ENCODE measurements at places on chromosomes 1 and 21.
A peak's percentile ranks its signal among the peaks of the same experiment; 100 is the strongest.

- DNase-seq = peak; percentile 81
Observed at GRCh38 chr1:103459346-103459745, 66.2 kb upstream of the RNPC3 start.

DNA sequence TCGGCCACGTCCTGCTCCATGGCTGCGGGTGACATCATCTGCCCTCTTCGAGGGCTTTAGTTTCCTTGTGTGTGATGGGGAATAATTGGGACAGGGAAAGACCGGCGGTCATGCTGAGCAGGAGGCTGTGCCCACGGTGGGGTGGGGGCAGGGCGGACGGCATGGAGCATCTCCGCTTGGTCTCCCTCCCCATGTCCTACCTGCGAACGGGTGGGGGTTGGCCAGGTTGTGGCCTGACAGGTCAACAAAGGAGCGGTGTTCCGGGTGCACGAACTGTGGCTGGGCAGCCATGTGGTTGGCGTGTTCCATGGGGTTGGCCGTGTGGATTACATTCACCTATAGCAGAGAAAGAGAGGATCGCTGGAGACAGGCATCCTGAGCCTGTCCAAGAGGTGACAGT lies 80.0 kb downstream of the PIK3CD start:
- no peak for DNase-seq

DNA sequence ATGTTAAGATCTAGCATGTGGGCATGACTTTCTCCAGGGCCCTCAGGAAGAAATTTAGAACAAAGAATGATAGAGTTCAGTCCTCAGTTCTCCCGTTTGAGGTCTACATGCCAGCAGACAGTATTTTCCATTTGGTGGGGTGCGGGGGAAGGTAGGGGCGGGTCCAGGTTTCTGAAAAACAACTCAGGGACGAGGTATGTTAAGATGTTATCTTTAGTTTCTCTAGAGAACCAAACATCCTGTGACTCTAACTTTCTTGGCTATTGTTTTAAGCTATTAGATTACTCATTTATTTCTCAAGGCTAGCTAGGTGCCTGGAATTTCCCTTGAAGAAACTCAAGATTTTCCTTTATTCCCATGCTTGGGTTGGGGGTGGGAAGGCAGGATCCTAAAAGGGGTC lies 42.3 kb upstream of the SYT14 start:
- peak; percentile 90 for DNase-seq

GRCh38 chr1:55445416-55445815 lies 230.3 kb upstream of the USP24 start:
- DNase-seq = no peak

GRCh38 chr1:191913260-191913977 lies 244.8 kb upstream of the RGS18 start:
- DNase-seq = no peak

DNA sequence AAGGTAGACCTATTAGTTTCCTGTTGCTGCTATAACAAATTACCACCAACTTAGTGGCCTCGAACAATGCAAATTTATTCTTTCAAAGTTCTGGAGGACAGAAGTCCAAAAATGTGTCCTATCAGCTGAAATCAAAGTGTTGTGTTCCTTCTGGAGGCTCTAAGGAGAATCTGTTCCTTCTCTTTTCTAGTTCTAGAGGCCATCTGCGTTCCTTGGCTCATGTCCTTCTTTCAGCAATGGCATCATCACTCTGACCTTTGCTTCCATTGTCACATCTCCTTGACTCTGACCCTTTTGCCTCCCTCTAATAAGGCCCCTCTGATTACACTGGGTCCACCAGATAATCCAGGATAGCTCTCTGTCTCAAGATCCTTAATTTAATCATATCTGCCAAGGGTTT lies 1.2 kb upstream of the MR1 start:
- DNase-seq = no peak

GRCh38 chr1:182235952-182236650 lies 155.5 kb downstream of the GLUL start:
- no peak for DNase-seq

- DNase-seq = no peak
Observed at GRCh38 chr1:167092653-167093052, 1.2 kb upstream of the STYXL2 start.

GRCh38 chr1:211198880-211199279 lies 60.3 kb upstream of the RCOR3 start:
- no peak for DNase-seq

DNA sequence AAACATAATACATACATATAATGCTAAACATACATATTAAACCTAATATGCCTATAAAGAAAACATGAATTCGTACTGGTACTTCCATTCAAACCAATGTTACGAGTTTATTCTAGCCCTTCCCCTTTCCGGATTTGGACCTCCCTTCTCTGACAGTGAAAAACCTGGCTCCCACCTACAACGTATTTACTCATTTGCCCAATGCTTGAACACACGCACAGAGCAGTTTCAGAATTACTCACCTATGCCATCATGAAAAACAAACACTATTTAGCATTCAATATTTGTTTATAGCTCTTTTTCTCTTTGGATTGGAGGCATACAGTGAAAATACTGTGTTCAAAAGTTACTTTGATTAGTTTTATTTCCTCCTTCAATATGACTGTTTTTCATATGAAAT lies 204.4 kb downstream of the LMX1A start:
- DNase-seq = no peak

DNA sequence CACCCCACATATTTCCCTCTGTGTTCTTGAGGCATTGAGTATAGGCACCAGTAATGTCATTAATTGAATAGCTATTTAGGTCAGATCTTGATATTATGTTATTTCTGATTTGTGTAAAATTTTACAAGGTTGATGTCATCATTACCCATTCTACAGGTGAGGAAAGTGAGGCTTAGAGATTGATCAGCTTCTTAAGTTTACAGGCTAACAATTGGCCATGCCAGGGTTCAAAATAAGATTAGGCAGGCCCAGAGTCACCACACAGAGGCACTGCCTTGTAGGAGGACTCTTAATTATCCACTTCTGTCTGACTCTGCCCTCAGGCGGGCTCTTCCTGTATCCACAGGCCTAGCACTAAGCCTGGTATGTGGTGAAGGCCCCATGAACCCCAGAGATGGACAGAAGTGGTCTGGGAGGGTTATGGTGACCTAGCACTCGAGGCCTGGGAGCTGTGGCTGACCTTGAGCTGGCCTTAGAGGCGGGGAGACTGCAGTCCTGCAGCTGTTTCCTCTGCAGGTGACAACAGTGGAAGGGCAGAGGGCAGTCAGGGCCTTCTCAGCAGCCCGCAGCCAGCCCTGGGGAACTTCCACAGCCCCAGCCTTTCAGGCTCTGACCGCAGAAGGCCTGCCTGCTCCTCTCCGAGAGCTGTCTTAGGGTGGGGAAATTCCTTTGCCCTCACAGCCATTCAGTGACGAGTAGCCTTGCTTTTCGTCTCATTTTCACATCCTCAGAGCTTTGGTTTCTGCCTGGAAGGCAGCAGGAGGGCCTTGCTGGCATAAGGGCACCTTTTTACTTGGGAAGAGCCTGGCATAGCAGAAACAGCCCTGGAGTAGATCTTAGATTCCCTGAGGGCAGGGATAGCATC lies 12.2 kb downstream of the ZDHHC18 start:
- peak; percentile 60 for DNase-seq

DNA sequence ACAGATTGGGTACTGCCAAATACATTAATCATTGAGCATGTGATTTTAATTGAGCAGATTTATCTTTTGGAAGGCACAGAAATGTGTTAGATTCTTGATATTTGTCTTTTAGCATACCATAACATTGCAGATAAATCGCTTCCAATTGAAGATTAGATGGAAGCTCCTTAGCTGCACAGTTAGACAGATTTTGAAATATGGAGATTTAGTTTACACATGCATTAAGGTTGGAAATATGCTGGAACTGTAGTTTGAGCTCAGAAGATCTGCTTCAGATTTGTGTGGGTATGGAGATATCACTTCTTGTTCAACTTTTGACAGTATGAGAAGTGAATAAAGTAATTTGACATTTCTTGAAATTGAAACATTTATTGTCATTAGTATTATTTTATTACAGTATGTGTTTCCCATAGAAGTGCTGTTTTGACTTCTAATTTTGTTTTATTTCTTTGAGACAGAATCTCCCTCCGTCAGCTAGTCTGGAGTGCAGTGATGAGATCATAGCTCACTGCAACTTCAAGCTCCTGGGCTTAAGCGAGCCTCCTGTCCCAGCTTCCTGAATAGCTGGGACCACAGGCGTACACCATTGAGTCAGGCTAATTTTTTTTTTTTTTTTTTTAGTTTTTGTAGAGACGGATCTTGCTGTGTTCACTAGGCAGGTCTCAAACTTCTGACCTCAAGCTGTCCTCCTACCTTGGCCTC lies 29.1 kb downstream of the THRAP3 start:
- DNase-seq = peak; percentile 58

DNA sequence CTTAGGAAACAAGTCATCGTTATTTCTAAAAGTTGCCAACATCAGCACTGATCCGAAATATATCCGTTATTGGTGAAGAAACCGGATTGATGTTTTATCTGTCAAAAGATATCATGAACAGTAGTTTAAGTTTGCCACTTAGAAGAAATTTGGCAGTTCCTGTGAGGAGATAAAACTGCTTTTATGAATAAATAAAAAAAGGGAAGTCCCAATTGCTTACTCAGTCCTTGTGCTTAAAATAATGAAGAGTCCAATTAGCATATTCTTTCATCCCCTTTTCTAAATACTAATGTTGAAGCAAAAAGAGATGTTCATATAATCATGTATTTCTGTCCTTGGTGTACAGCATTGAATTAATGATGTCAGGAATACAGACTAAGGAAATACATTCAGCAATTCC lies 164.6 kb downstream of the NCAM2 start:
- no peak for DNase-seq

DNA sequence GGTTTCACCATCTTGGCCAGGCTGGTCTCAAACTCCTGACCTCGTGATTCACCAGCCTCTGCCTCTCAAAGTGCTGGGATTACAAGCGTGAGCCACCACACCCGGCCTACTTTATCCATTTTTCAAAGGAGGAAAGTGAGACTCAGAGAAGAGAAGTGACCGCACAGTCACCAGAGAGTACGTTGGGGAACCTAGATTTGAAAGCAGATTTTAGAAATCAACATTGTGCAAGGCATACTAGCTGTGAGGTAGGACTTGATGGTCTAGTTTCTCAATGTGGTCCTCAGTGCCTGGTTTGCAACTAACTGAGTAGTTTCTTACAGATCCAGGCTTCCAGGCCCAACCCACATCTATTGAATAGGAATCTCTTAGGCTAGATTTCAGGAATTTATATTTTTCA lies 1.7 kb upstream of the PRCC start:
- no peak for DNase-seq

- DNase-seq = peak; percentile 44
Observed at GRCh38 chr1:110556471-110556807, 37.5 kb upstream of the KCNA10 start.

DNA sequence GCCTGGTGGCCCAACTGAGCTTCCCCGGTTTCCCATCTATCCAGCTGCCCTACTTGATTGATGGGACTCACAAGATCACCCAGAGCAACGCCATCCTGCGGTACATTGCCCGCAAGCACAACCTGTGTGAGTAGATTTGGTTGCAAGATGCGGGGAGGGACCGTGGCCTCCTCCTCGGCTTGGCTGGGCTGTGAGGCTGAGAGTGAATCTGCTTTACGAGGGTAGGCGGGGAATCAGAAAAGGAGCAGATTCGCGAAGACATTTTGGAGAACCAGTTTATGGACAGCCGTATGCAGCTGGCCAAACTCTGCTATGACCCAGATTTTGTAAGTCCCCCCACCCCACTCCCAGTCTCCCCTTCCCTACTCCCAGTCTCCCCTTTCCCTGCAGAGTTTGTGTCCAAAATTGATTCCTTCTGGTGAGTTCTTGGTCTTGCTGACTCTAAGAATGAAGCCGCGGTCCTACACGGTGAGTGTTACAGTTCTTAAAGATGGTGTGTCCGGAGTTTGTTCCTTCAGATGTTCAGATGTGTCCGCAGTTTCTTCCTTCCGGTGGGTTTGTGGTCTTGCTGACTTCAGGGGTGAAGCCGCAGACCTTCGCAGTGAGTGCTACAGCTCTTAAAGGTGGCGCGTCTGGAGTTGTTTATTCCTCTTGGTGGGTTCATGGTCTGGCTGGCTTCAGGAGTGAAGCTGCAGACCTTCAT lies 1.5 kb downstream of the GSTM2 start:
- DNase-seq = peak; percentile 31

- DNase-seq = peak; percentile 92
Observed at GRCh38 chr1:35574655-35575415, 1.7 kb downstream of the TFAP2E start.

GRCh38 chr1:205016075-205016474 lies 26.9 kb upstream of the CNTN2 start:
- DNase-seq = no peak

DNA sequence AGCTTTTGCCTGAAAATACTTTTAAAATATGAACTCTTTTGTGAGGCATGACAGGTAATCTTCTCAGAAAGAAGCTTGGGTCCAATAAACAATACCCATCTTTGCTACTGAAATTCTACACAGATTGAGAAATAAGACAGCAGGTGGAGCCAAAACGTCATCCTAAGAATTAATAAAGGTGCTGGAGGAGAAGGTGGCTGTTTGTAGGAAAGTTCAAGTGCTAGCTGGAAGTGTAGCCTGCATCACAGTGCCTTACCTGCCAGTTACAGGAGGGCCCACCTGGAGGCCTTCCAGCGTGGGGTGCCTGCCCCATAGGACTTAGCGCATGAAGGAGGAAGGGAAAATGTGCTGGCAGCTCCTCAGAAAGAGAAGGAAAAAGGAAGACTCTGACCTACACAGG lies 93.7 kb downstream of the TTC3 start:
- DNase-seq = no peak

DNA sequence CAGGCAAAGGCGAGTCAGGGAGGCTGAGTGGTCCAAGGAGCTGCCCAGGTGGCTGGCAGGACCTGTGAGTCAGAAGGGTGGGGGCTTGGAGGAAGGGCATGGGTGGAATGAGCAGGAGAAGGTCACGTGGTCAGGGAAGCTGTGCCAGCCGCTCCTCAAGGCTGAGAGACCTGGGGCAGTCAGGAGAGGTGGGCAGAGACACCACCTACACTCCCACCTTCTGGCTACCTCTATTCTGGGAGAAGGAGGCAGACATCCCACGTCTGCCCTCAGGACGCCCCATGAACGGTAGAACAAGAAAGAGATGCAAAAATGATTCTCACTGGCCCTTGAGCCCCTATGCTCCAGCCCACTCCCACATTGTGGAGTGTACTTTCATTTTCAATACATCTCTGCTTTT lies 151.8 kb upstream of the RAB4A start:
- no peak for DNase-seq

- DNase-seq = peak; percentile 73
Observed at GRCh38 chr1:165897326-165898303, 70.2 kb downstream of the UCK2 start.

Data from islet precursor cell (in vitro differentiated cells).